WTC11 (cell line): ENCODE measurements at places on chromosomes 2 and 18.

DNA sequence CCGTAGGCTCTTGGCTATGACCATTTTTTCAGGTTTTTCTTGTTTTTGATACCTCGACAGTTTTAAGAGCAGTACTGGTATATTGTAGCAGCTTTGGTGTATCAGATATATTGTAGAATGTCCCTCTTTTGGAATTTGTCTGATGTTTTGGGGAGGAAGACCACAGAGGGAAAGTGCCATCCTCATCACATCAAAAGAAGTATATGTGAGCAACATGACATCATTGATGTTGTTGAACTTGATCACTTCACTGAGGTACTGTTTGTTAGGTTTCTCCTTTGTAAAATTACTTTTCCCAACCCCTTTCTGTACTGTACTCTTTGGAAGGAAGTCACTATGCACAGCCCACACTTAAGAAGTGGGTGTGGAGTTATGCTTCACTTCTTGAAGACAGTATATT lies 41.0 kb downstream of the EML4 start:
- no peak overlapping the region for H3K4me3 ChIP-seq
- H3K27me3 ChIP-seq: no peaks in the 10 kb centered on the region
- H3K36me3 ChIP-seq: no peaks in the 10 kb centered on the region
- no peak for DNase-seq
- H3K4me1 ChIP-seq: peaks cover 22% of the 10 kb centered on the region

- H3K27me3 ChIP-seq: no peaks in the 10 kb centered on the region
- no peaks in the 10 kb centered on the region for H3K36me3 ChIP-seq
- H3K4me3 ChIP-seq: no peak overlapping the region
- no peaks in the 10 kb centered on the region for H3K4me1 ChIP-seq
Measured at GRCh38 chr2:196290136-196290535, 118.8 kb upstream of the STK17B start.

GRCh38 chr2:19900931-19901441 lies 797 bp downstream of the TTC32 start:
- no peak for DNase-seq
- H3K4me1 ChIP-seq: peaks cover 15% of the 10 kb centered on the region
- H3K36me3 ChIP-seq: no peaks in the 10 kb centered on the region
- no peaks in the 10 kb centered on the region for H3K27me3 ChIP-seq
- peak overlapping the region; percentile 98 for H3K27ac ChIP-seq

- peaks cover 38% of the 10 kb centered on the region for H3K27me3 ChIP-seq
- H3K4me3 ChIP-seq: no peak overlapping the region
- peaks cover 11% of the 10 kb centered on the region for H3K4me1 ChIP-seq
- no peaks in the 10 kb centered on the region for H3K36me3 ChIP-seq
Measured at GRCh38 chr2:232526372-232526941, 497 bp downstream of the CHRND start.

GRCh38 chr2:27250652-27251379 lies 12.0 kb downstream of the SLC30A3 start:
- peaks cover 7% of the 10 kb centered on the region for H3K27me3 ChIP-seq
- no peaks in the 10 kb centered on the region for H3K36me3 ChIP-seq

DNA sequence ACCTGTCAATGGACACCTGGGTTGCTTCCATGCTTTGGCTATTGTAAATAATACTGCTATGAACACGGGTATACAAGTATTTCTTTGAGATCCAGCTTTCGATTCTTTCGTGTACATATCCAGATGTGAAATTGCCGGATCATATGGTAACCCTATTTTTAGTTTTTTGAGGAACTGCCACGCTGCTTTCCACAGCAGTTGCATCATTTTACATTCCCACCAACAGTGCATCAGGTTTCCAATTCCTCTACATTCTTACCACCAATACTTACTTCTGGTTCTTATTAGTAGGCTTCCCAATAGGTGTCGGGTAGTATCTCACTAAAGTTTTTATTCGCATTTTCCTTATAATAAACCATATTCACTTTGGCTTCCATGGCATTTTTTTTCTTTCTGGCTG lies 69.6 kb downstream of the PID1 start:
- DNase-seq: no peak
- no peak overlapping the region for H3K27ac ChIP-seq
- H3K27me3 ChIP-seq: no peaks in the 10 kb centered on the region
- H3K4me1 ChIP-seq: 0 out of 2 replicates have a peak, but pooled peaks cover 3% of the 10 kb centered on the region
- no peak overlapping the region for H3K4me3 ChIP-seq
- no peaks in the 10 kb centered on the region for H3K36me3 ChIP-seq

- H3K4me3 ChIP-seq: no peak overlapping the region
- H3K36me3 ChIP-seq: peaks cover 7% of the 10 kb centered on the region
- H3K27ac ChIP-seq: no peak overlapping the region
- H3K4me1 ChIP-seq: peaks cover 19% of the 10 kb centered on the region
- H3K27me3 ChIP-seq: no peaks in the 10 kb centered on the region
Measured at GRCh38 chr2:12057436-12058166, 311.2 kb downstream of the LPIN1 start.

- DNase-seq: no peak
- no peak overlapping the region for H3K27ac ChIP-seq
- no peaks in the 10 kb centered on the region for H3K27me3 ChIP-seq
- no peak overlapping the region for H3K4me3 ChIP-seq
Measured at GRCh38 chr2:133777574-133777960, 209.3 kb upstream of the NCKAP5 start.

GRCh38 chr2:96832754-96833507 lies 10.9 kb downstream of the ANKRD23 start:
- peak; percentile 77 for DNase-seq
- peaks cover 61% of the 10 kb centered on the region for H3K36me3 ChIP-seq
- H3K27ac ChIP-seq: peak overlapping the region; percentile 98
- no peaks in the 10 kb centered on the region for H3K27me3 ChIP-seq
- peak overlapping the region; percentile 64 for H3K4me3 ChIP-seq
- peaks cover 27% of the 10 kb centered on the region for H3K4me1 ChIP-seq
